ENCODE measurements at places on chromosomes 4 and X. TPM values are rescaled to one million over a fixed set of nuclear protein-coding genes. Genes with fewer than 3 reads are reported as not detected.

Gene RNF150
- polyA plus RNA-seq, result 5.8 TPM

Gene HHIP
- polyA plus RNA-seq, result 1.8 TPM

Gene ZNF141
- 2.4 TPM for polyA plus RNA-seq

GRCh38 chrX:122268353-122268752 lies 915.7 kb upstream of the GRIA3 start:
- DNase-seq, result no peak

GRCh38 chrX:56812515-56813105 lies 83.6 kb downstream of the NBDY start:
- DNase-seq, result no peak
